ENCODE measurements at places on chromosomes 7 and 10. TPM values are rescaled to one million over a fixed set of nuclear protein-coding genes. Genes with fewer than 3 reads are reported as not detected.

- no peak for DNase-seq
These were observed 46.5 kb downstream of the ZMIZ1 start for GRCh38 chr10:79115302-79115701.

DNA sequence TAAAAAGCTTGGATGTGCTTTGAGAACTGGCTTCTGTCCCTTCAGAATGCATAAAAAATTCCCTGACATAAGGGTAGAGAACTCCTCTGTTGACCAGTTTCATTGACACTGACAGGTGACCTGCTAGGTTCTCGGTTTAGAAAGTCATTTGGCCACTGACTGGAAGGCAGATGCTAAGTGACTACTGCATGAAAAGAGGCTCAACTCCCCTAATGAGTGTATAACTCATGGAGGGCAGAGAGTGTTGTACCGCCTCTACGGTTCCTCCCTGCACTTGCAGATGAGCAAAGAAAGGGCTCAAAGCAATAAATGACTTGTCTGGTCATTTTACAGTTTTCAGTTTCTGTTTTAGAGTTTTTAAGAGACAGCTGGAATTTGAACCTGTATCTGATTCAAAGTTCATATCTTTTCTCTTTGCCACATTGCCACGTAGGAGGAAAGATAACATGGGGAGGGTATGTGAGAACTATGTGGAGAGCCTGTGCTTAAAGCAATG is 2.9 kb upstream of the FGL2 start:
- DNase-seq = no peak

DNA sequence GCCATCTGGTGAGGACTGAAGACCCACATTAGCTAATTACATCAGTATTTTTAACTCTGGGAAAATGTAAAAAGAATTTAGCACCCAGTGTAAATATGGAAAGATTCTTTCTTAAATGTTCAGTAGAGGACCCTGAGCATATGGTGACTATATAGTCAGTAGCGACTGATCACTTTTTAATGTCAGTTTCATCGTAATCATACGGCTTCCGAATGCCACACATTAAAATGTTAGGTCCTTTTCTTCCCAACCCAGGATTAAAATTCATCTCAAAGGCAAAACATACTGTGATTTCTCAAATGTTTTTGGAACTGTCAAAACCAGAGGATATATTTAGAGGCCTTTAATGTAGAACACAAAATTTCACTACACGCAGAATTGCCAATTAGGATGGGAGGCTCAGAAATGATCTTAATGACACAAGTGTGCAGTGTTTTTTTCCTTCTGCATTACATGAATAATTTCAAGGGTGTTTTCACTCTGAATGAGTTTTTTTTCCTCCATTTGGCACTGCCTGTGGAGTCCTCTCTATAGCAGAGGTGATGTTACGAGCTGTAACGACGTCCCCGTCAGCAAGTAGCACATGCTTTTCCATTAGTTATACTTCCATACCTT is 382.7 kb downstream of the PAXIP1 start:
- no peak for DNase-seq

Gene WDFY4
- total RNA-seq = not detected

Gene CYP2C19
- total RNA-seq = 4.5 TPM
